ENCODE measurements at places on chromosomes 11 and 22.

DNA sequence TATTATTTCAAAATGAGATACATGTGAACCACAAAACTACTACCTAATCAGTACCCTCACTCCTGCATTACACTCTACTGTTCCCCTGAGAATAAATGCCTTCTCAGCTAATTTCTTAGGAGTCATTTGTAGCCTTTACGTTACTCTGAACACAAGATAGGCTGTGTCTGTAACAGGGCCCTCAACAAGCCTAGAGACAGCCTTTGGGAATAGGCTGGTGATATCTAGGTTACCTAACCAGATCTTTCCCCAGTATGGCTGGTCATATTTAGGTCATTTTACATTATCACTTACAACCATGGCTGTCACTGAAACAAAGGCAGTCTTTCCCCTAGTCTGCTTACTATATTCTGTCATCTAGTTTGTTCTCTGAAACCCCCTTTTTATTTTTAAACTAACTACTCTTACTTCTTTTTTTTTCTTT lies 14.2 kb downstream of the ATM start:
- DNase-seq = no peak

DNA sequence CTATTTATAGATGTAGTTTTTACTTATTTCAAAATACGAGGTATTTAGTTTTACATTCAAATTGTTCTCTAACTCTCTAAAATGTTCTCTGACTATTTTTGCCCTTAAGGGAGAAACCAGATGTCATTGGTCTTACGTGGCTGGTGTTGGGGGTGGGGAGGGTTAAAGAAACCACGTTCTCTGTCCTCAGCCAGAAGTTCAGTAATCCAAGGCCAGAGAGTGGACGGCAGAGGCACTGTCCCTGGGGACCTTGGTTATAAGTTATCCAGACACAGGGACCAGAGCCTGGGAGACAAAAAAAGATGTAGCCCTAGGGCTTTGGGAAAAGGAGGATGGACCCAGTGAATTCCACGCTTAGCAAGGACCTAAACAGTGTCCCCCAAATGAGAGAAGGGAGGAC lies 706 bp upstream of the OR51E1 start:
- no peak for DNase-seq

DNA sequence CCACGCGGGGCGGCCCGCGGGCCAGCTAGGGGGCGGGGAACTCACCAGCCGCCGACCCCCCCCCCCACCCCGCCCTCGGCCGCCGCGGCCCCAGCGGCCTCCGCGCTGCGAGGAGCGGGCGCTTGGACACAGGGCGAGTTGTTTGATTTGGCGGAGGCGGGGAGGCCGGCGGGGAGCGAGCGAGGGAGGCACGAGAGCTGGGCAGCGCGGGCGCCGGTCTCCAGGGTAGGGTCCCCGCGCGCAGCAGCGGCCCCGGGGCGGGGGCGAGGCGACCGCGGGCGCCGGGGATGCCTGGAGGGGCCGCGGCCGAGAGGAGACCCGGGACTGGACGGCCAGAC lies 64.4 kb downstream of the NAV2 start:
- DNase-seq = peak; percentile 25

DNA sequence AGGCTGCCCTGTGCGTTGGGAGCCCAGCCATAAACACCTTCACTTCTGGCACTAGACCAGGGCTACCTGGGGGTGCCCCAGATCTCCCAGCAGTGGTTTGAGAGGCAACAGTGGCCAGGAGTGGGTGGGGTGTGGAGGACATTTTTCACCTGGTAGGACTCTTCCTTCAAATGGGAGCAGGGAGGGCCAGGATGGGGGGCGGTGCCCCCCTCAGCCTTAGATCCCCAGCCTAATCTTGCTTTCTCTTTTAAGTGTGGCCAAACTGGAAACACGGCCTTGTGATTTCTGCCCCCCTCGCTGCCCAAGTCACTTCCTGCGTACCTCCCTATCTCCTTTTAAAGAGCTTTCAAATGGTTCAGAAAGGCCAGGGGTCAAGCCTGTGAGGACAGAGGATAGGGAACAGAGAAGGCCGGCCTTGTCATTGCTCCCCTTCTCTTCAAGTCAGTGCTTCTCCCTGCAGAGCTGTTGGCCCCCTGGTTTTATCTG lies 800 bp downstream of the KCNJ5 start:
- no peak for DNase-seq

- no peak for DNase-seq
Measured at GRCh38 chr11:131422029-131422428, 51.6 kb downstream of the NTM start.

DNA sequence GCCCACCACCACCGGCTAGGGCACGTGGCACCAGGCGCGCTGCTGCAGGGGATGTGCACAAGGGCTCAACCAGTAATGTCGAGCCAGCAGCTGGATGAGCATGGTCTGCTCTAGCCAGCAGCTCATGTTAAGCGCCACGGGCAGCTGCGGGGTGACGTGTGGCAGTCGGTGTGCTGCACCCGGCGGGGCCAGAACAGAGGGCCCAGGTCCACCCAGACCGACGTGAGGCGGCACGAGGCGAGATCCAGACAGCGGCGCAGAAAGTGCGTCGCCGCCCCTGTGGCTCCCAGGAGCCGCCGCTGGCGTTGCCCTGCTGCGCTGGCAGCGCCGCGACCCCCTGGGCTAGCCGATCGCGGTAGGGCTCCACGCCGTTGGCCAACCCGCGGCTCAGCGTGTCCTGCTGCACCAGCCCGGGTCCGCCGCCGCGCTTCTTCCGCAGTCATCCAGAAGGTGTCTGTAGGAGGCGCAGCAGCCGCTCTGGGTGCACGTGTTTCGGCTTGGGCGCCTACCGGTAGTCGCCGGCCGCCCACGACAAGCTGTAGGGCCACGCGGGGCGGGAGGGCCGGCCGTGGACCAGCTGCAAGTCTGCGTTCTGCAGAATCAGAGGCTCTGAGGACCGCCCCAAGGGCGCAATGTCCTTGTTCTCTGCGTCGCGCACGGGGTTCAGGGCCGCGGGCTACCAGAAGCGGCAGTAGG lies 4.6 kb upstream of the GALR3 start:
- DNase-seq = no peak

GRCh38 chr11:65595543-65596281 lies at the start of gene KCNK7:
Gene KCNK7 (minus strand): TSS chr11:65595800. CDS start chr11:65595772, 28 bp downstream.
- DNase-seq = no peak

GRCh38 chr11:4191031-4191571 lies 96.5 kb downstream of the RRM1 start:
- DNase-seq = no peak

DNA sequence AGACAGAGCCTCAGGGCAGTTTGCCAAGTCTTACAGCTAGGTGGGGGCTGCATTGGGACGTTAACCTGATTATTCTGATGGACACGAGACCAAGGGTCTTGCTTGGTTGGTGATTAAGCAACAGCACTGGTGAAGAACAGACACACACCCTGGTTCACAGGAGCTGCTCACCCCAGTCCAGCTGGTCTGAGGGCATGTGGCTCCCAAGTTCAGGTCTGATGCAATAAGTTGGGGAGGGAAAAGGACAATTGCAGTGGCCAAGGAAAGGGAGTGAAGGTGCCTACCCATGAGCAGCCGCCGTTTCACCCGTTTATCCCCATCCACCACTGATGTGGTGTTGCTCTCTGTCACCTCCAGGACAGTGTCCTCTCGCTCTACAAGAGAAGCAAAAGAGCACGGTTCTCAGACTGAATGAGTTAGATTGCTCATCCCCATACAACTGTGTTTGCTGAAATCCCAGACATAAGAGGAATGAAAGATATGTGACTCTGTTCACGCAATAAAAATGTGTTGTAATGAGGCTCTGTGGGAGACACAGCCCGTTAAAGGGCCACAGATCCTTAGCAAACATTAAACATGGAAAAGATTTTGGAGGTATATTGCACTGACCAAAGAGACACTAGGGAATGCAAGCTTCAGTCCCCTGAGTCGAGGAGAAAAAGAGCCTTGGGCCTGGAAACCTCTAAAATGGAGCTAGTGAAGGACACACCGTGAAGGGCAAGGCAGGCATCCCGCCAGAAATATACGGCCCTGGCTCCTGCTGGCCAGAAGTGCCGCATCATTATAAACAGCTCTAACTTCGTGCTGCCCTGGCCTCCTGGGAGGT lies 25.6 kb downstream of the SCUBE2 start:
- DNase-seq = no peak
